ENCODE measurements at places on chromosomes 5 and 9.

GRCh38 chr5:53291528-53291927 is 182.0 kb upstream of the MOCS2 start:
- no peak for DNase-seq

GRCh38 chr9:38394416-38394815 is 1.9 kb downstream of the ALDH1B1 start:
- no peak for DNase-seq

DNA sequence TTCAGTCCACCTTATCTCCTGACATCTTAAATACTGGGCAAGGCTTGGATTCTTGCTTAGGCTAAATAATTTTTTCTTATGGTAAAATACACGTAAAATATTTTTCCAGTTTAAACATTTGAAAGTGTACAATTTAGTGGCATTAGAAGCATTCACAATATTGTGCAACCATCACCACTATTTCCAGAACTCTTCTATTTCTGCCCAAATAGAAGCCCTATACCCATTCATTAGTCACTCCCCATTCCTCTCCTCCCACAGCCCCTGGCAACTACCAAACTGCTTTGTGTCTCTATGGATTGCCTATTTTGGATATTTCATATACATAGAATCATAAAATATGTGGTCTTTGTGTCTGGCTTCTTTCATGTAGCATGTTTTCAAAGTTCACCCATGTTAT is 57.6 kb downstream of the IL31RA start:
- DNase-seq = no peak

GRCh38 chr5:98121036-98121936 is 652.2 kb upstream of the RGMB start:
- DNase-seq = no peak

GRCh38 chr9:112489039-112489546 is 2.5 kb downstream of the KIAA1958 start:
- DNase-seq = no peak

Measured in Kasumi-1 (cell line).